ENCODE measurements at places on chromosomes 5 and 9.

DNA sequence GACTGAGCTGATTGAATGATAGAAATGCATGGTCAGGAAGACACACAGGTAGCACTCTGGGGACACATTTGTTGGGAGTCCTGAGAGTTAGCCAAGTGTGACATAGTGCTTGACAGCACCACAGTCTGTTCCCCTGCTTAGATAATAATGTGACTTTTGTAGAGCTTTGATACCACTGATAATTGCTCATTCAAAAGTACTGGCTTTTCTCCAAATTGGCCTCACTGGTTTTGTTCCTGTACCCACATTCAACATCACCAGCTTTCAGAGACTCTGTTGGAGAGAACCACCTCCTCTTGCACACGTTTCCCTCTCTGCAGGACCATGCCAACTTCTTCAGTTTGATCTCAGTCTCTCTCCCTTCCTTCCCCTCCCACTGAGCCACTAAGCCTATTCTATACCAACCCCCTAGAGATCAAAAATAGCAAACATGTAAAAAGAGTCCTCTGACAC lies 52.5 kb upstream of the IL7R start:
- no peak for DNase-seq

GRCh38 chr5:38719403-38719802 lies 126.4 kb upstream of the OSMR start:
- no peak for DNase-seq

- DNase-seq, result no peak
These were observed 121.5 kb downstream of the RMI1 start for GRCh38 chr9:84101964-84102632.

DNA sequence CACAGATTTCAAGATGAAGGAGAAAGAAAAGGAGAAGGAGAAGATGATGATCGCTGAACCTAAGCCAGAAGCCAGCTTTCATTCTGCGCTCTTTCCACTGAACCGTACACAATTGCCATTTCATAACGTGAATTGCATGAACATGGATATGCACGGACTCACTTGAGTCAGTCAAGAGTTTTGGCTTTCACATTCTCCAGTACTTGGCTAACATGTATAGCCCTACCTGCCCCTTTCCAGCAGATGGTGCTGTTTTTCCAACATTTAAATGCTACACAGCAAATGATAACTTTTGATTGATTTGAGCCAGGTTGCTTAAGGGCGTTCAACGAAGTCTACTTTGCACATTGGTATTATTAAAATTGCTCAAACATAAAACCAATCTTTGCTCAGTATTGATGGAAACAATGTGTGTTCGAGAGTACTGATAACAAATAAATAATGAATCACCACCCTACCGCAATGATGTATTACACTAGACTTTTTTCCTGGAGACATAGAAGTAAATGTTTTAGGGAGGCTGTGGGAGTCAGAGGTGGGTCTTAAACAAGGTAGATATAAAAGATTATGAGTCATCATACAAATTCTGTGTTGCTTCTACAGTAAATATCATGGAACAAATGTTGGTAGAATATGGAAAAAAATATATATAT lies 196.4 kb downstream of the TRPM3 start:
- DNase-seq, result peak; percentile 87

DNA sequence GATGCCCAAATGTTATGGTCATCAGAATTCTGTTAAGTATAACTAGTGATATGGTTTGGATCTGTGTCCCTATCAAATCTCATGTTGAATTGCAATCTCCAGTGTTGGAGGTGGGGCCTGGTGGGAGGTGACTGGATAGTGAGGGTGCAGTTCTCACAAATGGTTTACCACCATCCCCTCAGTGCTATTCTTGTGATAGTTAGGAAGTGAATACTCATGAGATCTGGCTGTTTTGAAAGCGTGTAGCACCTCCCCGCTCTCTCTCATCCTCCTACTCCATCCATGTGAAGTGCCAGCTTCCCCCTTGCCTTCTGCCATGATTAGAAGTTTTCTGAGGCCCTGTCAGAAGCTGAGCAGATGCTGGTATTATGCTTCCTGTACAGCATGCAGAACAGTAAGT lies 359.5 kb downstream of the TMEM167A start:
- no peak for DNase-seq

DNA sequence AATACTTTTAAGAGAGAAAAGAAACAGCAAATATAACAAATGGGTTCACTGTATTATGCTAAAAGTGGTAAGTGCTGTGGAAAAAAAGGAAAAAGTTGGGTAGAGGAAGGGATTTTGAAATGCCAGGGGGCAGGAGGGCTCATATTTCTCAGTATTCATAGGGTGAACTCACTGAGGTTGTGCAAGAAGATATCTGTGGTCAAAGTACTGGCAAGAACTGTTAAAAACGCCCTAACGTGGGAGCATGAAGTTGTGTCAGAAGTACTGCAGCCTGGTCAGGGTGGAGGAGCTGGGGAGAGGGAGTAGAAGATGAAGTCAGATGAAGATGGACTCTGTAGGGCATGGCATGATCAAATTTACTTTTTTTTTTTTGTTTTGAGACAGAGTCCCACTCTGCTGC lies 31.2 kb upstream of the SLC28A3 start:
- peak; percentile 63 for DNase-seq

GRCh38 chr9:114049441-114050225 lies 28.5 kb downstream of the AMBP start:
- no peak for DNase-seq

- DNase-seq, result peak; percentile 21
These were observed 70.3 kb upstream of the SAP30L start for GRCh38 chr5:154375329-154376008.

DNA sequence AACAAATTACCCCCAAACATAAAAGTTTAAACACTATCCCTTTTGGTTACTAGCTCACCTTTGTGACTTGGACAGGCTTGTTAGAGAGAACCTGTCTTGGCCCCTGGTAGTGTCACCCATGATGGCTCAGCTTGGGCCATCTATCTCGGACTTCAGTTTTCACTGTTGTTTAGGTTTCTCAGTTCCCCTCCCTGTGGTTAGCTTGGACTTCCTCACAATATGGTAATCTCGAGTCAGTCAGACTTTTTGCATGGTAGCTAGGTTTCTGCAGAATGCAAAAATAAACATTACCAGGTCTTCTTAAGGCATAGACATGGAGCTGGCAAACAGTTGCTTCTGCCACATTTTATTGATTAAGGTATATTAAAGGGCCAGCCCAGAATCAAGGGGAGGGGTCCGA lies 324.3 kb upstream of the RORB start:
- DNase-seq, result no peak

DNA sequence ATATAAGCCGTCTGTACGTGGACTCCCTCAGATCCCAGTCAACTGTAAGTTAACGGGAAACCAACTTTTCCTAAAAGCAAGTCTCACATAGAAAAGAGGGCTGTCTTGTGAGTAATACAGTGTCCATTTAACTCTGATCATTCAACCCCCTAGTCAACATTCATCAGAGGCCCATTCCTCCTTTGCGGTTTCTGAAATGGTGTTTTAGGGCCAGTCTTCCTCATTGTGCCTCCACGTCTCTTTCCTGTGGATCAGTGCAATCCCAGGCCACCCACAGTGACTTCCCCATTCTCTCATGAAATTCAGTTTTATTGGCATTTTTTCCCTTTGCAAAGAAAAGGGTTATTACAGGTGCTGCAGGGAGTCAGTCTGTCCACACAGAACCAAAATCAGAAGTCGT lies 261.8 kb downstream of the NR3C1 start:
- DNase-seq, result no peak

DNA sequence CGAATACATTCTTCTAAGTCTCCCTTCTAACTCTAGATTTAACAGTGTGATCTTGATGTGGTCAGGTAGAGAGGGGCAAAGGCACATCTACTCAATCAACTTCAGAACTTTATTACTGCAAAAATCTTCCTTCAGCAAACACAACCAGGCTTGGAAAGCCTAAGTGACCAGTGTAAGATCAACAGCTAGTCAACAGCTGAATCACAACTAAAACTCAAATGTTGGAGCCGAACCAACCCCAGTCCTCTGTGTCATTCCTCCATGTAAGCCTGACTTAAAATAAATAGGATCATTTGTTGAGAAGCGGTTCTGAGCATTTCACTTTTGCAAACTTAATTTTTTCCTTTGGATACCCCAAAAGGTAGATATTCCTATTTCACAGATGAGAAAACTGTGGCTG lies 352.7 kb downstream of the EBF1 start:
- DNase-seq, result no peak

DNA sequence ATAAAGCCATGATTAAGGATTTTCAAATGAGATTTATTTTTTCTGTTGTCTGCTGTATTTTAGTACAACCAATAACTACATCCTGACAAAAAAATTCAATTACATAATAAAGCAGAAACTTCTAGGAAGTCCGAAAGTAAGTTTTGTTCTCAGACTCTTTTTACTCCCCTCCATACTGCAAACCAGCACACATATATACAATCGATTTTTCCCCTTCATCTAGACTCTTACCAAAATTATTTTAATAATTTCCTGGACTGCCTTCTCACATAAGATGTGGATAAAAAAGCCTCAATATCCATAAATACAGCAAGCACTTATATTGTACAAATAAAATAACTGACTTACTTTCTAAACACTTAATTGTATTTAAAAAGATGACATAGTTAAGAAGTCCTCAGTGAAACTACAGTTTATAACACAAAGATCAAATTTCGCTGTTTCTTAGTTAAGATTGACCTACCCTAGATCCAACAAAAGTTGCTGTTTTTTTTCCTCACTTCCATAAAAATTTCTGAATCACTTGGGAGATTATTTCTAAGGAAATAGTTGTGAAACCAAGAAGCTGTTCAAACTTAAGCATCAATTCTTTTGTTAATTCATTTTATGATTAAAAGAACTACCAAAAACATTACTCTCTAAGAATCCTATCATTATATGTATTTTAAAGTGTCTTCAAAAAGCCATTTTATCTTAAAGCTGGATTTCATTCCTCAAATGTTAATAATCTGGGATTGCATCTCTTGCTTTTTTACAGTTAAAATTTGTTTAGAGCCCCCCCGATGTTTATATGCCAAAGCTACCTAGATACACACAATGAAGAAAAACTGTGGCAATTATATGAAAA lies 74.7 kb upstream of the IFNE start:
- no peak for DNase-seq

DNA sequence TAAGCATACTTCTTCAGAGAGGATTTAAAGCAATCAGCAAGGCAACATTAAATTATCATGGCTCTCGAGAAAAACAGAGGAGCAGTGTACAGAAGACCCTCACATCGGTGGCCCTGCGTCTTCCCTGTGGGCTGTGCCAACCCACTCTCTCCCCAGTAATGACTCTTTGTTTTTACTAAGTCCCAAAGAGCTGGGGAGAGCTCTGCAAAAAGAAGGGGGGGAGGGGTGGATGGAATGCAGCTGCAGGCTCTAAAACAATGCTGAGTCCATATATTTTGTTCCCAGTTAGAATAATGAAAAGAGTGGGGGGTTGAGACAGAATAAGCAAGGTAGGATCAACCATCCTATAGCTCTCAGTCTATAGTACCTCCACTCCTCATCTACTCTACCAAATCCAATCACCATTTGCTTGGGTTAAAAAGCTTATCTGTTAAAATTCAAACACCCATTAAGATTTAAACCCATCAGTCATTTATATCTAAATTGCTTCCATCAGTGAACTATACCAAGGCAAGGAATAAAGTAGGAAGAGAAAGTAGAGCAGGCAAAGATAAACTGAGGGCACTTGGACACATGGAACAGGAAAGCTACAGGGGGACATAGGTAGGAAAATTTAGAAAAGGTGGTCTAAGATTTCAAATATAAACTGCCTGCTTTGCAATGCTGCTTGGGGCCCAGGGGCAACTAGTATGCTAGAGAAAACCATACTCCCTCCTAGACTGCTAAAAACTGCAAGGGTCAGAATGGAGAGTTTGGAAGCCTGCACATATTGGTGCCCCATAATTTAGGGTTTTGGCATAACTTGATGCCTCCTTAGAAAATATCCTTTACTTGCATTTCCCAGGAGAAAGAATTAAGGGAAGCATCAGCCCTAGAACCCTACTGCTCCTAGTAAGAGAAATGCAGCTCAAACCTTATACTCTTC lies 20.6 kb downstream of the ELL2 start:
- peak; percentile 36 for DNase-seq

DNA sequence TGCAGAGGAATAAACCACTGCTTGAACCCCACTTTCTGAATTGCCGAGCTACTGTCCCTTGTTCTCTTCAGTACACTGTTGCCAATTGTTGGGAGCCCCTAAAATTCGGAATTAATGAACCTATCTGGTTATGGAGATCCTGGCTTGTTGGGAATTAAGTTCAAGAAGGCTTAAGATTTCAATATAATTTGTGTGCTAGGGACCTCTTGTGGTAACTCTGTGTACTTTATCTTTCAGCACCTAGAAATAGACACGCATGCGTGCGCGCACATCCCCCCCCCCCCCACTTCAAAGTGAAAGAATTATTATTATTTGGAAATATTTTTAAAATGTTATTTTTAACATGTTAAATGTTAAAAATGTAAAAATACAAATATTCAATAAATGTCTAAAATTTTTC lies 53.3 kb upstream of the FAM169A start:
- DNase-seq, result peak; percentile 53

- DNase-seq, result no peak
These were observed 1001.9 kb upstream of the NUDT12 start for GRCh38 chr5:104564530-104564929.

DNA sequence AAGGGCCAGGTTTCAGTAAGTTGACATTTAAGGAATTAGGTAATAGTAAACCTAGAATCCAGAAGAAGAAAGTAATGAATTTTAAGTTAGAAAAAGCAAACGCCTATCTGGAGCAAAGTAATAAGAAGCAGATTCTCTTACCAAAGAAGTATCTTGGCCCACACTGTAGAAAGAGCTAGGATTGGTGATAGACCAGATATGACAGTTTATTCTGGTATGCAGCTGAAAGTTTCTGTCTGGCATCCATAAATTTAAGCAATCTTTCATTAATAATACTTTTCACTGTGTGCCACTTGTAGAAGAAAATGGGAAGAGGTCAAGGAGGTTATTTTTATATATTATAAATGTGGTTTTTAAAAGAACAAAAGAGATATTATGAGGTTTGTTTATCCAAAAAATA lies 3.0 kb downstream of the RECK start:
- peak; percentile 74 for DNase-seq

DNA sequence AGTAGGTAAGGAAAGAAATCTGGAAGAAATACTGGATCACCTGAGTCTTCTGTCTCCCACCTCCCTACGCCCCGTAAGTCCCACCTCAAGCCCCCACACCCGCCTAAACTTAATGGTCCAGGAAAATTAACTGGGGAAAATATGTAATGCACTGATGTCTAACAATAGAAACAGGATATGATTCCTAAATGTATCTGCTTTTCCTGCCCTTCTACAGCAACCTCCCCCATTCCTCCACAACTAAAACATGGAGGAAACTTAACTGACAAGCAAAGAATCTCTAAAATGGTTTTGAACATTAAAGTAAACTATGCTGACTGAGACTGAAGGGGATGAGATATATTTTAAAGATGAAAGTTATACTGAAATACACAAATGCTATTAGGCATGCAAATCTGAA lies 10.4 kb downstream of the RFX3 start:
- no peak for DNase-seq
